ENCODE measurements at places on chromosomes 4 and X.

DNA sequence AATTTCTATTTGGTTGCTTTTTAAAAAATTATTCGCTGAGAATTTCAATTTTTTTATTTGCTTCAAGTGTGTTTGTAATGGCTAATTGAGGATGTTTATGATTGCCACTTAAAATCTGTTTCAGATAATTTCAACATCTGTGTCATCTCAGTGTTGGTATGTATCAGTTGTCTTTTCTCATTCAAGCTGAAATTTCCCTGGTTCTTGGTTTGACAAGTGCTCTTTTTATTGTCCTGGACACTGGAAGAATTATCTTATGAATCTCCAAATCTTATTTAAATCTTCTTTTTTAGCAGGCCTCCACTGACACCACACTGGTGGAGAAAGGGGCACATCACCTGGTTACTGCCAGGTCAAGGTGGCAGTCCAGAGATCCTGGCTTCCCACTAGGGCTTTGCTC, 21.5 kb downstream of the CHST7 start:
- DNase-seq, result no peak

- no peak for DNase-seq
Measured at GRCh38 chr4:174464949-174465348, 57.3 kb downstream of the HPGD start.

GRCh38 chrX:147565237-147565636, 346.5 kb upstream of the FMR1 start:
- DNase-seq, result no peak

DNA sequence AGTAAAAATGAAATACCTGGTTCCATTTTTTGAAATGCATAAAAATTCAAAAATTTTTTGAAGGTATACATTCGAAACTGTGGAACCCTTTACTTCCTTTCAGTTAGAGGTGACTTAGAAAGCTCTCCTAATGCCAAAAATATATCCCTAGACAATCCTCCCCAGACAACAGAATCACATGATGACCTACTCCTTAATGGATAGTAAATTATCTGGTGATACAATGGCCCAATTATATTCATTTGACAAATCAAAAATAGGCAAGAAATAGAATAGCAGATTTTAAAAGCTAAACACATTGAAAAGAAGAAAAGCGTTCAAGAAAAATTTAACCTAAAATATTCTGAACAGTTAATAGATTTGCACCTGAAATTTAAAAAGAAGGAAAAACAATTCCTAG, 3.5 kb upstream of the UGT2A2 start:
- DNase-seq, result no peak

GRCh38 chr4:1008840-1009541, 2.4 kb upstream of the FGFRL1 start:
- DNase-seq, result peak; percentile 69
